Stimulated activated naive CD8-positive, alpha-beta T cell treated with anti-CD3 and anti-CD28 coated beads, Interleukin-15, amount 100 ng/mL, for 72 hours (primary cell): ENCODE measurements at places on chromosomes 11 and 22.

DNA sequence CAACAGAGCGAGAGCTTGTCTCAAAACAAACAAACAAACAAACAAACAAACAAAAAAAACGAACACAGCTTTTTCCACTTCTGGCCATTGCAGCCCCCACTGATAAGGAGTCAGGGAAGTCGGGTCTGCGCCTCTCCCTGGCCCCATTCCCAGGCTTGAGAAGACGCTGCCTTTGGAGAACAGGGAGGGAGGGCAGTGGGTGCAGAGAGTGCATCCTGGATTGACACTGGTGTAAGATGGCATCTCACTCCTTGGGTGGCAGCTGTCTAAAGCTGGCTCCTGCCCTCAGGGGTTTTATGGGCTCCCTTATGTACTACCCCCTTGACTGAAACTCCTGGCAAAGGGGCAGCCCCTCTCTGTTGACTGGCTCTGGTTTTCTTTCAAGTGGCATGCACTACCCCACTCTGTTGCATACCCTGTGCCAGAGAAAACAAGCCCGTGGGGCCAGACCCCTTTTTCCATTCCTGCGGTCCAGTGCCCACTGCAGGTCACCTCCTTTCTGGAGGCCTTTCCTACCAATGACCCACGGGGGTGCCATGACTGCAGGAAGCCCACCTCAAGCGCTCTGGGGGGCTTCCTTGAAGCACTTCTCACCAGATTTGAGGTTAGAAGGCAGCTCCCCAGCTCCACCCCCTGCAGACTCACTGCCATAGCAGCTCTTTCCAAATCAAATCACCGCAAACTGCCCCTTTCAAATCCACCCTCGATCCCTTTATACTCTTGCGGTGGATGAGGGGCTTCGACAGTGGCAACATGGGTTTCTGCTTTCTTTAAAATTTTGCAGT lies 12.7 kb downstream of the DRAP1 start:
- peak; percentile 20 for DNase-seq

GRCh38 chr11:64234647-64235379 lies 429 bp downstream of the VEGFB start:
- DNase-seq, result peak; percentile 63

- DNase-seq, result no peak
Measured at GRCh38 chr11:91164452-91164822, 941.6 kb upstream of the CHORDC1 start.

DNA sequence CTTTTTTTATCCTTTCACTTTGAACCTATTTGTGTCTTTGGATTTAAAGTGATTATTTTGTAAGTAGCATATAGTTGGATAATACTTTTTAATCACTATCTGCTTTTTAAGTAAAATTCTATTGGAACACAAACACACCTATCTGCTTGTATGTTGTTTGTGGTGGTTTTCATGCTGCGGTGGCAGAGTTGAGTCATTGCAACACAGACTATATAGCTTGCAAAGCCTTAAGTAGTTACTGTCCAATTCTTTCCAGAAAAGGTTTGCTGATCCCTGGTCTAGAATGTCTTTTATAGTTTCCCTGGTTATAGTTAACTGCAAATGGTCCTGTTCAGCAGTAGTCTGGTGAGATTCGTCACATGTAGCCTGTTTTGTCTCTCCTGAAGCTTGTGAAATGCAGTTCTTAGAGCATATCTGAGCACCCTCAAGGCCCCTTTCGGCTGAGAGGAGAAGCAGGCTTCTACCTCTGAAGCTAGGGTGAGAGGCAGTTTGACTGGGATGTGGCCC lies 21.5 kb downstream of the SHANK3 start:
- DNase-seq, result no peak

GRCh38 chr11:56331861-56332491 lies 13.9 kb upstream of the OR8K1 start:
- no peak for DNase-seq

- DNase-seq, result no peak
Measured at GRCh38 chr11:64372021-64372420, 13.1 kb downstream of the RPS6KA4 start.
